Activated CD4-positive, alpha-beta T cell treated with anti-CD3 and anti-CD28 coated beads, Interleukin-2, amount 50 U/mL, for 4 hours (primary cell): ENCODE measurements at places on chromosomes 7 and 10.

GRCh38 chr7:93156884-93157283, 8.7 kb upstream of the SAMD9L start:
- no peak for DNase-seq

DNA sequence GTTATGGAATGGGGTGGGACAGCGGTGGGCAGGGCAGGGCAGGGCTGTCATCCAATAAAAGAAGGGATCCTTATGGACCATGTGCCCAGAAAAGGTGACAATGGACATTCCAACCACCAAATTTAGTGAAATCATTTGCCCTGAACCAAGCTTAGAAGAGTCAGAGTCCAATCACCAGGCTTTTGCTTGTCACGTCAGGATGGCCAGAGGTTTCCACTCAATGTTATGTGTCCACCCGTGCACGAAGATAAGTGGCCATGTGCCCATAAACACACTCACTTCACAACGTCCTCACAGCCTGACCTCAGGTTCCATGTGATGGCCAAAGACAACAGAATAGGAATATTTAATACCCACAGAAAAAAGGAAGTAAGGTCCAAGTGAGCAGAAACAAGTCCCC, 36.6 kb upstream of the PLPP4 start:
- no peak for DNase-seq

DNA sequence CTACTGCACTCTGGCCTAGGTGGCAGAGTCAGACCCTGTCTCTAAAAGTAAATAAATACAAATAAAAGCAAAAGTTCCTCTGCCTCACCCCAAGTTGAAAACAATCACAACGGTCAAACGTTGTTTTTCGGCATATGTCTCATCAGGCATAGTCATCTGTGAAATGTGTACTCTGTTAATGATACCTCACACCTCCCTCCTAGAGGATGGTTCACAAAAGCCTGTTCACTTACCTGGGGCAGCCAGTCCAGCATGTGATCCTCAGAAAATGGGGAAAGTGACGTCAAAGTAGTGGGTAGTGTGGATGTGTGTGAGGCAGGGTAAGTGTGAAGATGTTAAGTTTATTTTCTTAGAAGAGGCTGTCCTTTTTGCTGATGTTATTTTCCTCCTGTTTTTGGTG, 254.0 kb upstream of the LRGUK start:
- DNase-seq: no peak

- DNase-seq: no peak
Observed at GRCh38 chr7:18268571-18268970, 227.0 kb upstream of the HDAC9 start.

- DNase-seq: no peak
Observed at GRCh38 chr7:80467069-80467468, 44.8 kb downstream of the GNAT3 start.

- no peak for DNase-seq
Observed at GRCh38 chr10:103609231-103610082, 116.0 kb downstream of the NEURL1 start.

- no peak for DNase-seq
Observed at GRCh38 chr10:6678956-6679355, 98.9 kb upstream of the PRKCQ start.

GRCh38 chr7:26001662-26002244, 150.2 kb upstream of the NFE2L3 start:
- DNase-seq: no peak

DNA sequence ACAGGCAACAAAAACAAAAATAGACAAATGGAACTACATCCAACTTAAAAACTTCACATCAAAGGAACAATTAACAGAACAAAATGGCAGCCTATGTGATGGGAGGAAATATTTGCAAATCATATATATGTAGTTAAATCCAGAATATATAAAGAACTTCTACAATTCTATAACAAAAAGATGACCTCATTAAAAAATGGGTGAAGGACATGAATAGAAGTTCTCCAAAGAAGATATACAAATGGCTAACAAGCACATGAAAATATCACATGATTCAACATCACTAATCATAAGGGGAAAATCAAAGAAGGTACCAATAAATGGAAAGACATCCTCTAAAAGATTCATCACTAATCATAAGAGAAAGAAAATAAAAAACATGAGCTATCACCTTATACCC, 416.1 kb downstream of the LRMDA start:
- DNase-seq: no peak

GRCh38 chr10:50990568-50991455, 83.5 kb upstream of the PRKG1 start:
- DNase-seq: no peak

DNA sequence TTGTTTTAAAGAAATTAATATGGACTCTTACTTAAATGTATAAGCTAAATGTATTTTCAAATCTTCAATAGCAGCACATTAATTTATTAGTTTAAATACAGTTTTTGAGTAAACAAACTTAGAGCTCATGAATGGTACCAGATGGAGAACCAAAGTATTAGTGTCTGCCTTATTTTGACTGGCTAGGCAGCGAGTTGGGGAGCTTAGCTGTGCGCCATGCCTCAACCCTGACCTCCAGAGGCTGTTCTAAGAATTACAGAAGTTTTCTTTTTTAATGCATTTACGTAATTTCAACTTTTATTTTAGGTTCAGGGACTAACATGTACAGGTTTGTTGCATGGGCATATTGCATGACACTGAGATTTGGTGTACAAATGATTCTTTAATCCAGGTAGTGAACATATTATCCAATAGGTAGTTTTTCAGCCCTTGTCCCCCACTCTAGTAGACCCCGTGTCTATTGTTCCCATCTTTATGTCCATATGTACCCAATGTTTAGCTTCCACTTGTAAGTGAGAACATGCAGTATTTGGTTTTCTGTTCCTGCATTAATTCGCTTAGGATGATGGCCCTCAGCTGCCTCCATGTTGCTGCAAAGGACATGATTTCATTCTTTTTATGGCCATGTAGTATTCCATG, 166.8 kb downstream of the IQUB start:
- DNase-seq: no peak

GRCh38 chr10:120945801-120946302, 94.7 kb downstream of the WDR11 start:
- DNase-seq: no peak

- DNase-seq: no peak
Observed at GRCh38 chr10:129765664-129766550, 198.2 kb downstream of the EBF3 start.
